Upper lobe of right lung (tissue), 1 donor: ENCODE measurements at places on chromosomes 5 and 9. TPM values are rescaled to one million over a fixed set of nuclear protein-coding genes. Genes with fewer than 3 reads are reported as not detected.
A peak's percentile ranks its signal among the peaks of the same experiment; 100 is the strongest.

- no peaks in the 10 kb centered on the region for H3K27me3 ChIP-seq
- peaks cover 20% of the 10 kb centered on the region for H3K4me1 ChIP-seq
- no peak overlapping the region for H3K4me3 ChIP-seq
- no peak for DNase-seq
- peaks cover 35% of the 10 kb centered on the region for H3K36me3 ChIP-seq
Measured at GRCh38 chr9:136860933-136861873, 4.9 kb downstream of the EDF1 start.

DNA sequence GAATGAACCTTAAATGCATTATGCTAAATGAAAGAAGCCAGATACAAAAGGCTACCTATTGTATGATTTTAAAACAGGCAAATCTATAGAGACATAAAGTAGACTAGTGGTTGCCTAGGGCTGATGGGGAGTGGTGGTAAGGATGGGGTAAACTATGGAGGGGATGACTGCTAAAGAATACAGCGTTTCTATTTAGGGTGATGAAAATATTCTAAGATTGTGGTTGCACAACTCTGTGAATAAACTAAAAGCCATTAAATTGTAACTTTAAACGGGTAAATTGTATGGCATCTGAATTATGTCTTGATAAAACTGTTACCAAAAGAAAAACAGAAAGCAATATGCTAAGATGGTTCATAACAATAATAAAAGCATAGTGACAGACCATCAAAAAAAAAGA lies 21.4 kb downstream of the KLHL3 start:
- no peaks in the 10 kb centered on the region for H3K4me1 ChIP-seq
- no peak overlapping the region for H3K4me3 ChIP-seq
- no peaks in the 10 kb centered on the region for H3K27me3 ChIP-seq
- H3K36me3 ChIP-seq = no peaks in the 10 kb centered on the region

DNA sequence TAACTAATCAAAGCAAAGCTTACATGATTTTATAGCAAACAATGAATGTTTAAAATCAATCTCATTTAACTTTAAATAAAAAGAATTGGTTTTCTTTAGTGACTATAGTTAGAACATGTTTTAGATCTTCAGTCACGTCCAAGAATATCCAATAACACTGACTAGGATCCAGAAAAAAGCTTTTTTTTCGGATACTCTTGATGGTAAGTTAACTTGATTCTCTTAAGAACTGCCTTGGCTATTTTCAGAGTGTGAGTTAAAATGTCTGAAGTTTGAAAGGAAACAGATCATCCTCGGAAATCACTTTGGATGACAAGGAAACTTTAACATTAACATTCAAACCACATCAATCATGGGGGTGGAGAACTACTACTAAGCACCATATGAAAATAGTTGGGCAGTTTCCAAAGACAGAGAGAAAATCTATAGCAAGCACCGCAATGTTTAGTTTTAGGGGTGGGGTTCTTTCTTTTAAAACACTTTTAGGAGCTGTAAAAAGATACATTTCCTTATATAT lies 83.7 kb upstream of the SLC27A6 start:
- no peaks in the 10 kb centered on the region for H3K36me3 ChIP-seq
- DNase-seq = no peak
- H3K4me1 ChIP-seq = no peaks in the 10 kb centered on the region
- no peak overlapping the region for H3K4me3 ChIP-seq

GLRA1 gene
- total RNA-seq = not detected

DNA sequence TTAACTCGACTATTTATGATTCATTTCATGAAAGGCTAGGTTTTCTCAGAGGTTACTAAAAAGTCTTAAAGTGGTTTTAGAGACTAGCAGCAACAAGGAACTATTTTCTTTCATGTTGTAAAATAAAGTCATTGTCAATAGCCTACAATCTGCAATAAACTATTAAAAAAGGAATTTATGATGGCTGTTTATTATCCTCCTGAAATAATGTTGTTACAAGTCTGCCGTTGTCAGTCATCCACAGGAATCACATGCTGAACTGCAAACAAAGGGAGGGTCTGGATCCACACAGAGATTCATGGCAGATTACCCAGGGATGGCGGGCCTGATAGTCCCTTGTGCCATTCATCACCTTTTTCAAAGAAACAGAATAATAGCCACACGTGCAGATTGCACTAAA lies 49.2 kb downstream of the TMEM174 start:
- no peak overlapping the region for H3K4me3 ChIP-seq
- no peaks in the 10 kb centered on the region for H3K4me1 ChIP-seq
- H3K36me3 ChIP-seq = no peaks in the 10 kb centered on the region
- no peak overlapping the region for H3K27ac ChIP-seq
- DNase-seq = no peak

GRCh38 chr9:89746385-89747116 lies 141.7 kb downstream of the GADD45G start:
- H3K4me3 ChIP-seq = no peak overlapping the region
- no peaks in the 10 kb centered on the region for H3K36me3 ChIP-seq
- H3K27me3 ChIP-seq = no peaks in the 10 kb centered on the region

GRCh38 chr5:140005145-140005591 lies 37.9 kb downstream of the NRG2 start:
- H3K36me3 ChIP-seq = no peaks in the 10 kb centered on the region
- H3K4me1 ChIP-seq = no peaks in the 10 kb centered on the region
- no peak overlapping the region for H3K27ac ChIP-seq
- DNase-seq = no peak
- H3K4me3 ChIP-seq = no peak overlapping the region

DNA sequence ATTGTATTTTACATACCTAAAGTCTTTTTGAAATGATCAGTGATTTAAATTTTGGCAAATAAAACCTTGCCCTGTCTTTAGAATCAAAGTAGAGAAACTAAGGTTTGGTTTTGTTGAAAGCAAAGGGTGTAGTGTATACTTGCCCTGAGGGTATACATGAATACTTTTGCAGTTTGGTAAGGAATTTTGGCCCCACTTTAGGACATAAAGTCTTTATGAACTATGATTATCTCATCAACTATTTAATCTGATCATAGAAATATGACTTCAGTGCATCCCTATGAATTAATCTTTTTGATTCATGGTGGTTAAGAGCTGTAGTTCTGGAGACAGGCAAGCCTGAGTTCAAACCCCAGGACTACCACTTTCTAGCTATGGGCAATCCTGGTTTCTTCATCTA lies 17.7 kb downstream of the RAD1 start:
- H3K4me3 ChIP-seq = no peak overlapping the region
- no peak overlapping the region for H3K27ac ChIP-seq
- H3K27me3 ChIP-seq = no peaks in the 10 kb centered on the region
- no peaks in the 10 kb centered on the region for H3K36me3 ChIP-seq
- no peaks in the 10 kb centered on the region for H3K4me1 ChIP-seq
- no peak for DNase-seq

DNA sequence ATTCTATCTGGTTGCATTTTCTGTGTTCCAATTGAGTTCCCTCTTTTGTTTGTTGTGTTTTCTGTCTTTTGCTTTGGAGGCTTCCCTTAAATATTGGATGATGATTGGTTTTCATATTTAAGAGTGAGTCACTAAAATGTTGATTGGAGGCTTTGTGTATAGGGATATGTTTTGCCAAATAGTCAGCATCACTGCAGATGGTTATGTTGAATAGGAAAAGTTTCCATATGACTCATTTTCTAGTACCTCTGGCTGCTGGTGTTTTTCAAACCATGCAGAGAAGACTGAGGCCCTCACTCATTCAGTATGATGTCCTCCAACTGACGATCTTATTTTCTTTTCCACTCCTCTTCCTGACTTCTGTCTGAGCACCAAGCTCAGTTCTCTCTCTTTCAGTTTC lies 1290.0 kb downstream of the EFNA5 start:
- H3K36me3 ChIP-seq = no peaks in the 10 kb centered on the region
- DNase-seq = no peak
- no peak overlapping the region for H3K27ac ChIP-seq
- H3K27me3 ChIP-seq = no peaks in the 10 kb centered on the region
- H3K4me3 ChIP-seq = no peak overlapping the region
- H3K4me1 ChIP-seq = no peaks in the 10 kb centered on the region

GRCh38 chr9:22175972-22176545 lies 167.0 kb upstream of the CDKN2B start:
- no peak for DNase-seq
- no peaks in the 10 kb centered on the region for H3K27me3 ChIP-seq
- no peak overlapping the region for H3K4me3 ChIP-seq
- no peaks in the 10 kb centered on the region for H3K4me1 ChIP-seq
- no peaks in the 10 kb centered on the region for H3K36me3 ChIP-seq
- H3K27ac ChIP-seq = no peak overlapping the region

C8G gene
- total RNA-seq = 1.1 TPM

ANKRD34B gene
- total RNA-seq = 0.35 TPM

- no peak overlapping the region for H3K27ac ChIP-seq
- no peaks in the 10 kb centered on the region for H3K36me3 ChIP-seq
- H3K27me3 ChIP-seq = no peaks in the 10 kb centered on the region
- no peak overlapping the region for H3K4me3 ChIP-seq
- no peak for DNase-seq
- no peaks in the 10 kb centered on the region for H3K4me1 ChIP-seq
Measured at GRCh38 chr9:18694959-18695668, 221.2 kb downstream of the ADAMTSL1 start.

DNA sequence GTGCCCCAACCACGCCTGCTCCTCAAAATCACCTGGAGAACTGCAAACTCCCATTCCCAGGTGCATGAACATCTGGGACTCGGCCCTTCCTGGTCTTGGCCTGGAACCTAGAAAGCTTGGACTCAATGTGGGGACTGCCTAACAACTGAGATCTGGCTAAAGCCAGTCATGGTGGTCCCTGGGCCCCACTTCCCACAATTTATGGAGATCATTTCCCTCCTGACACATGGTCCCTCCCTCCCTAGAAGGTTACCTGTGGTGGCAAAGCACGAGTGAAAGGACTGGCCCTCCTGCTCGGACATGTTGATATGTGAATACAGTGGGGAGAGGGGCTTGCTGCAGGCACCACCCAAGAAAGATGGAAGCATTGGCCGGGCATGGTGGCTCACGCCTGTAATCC lies 18.8 kb downstream of the BICD2 start:
- no peak overlapping the region for H3K4me3 ChIP-seq
- H3K4me1 ChIP-seq = peaks cover 60% of the 10 kb centered on the region
- no peaks in the 10 kb centered on the region for H3K36me3 ChIP-seq
- no peaks in the 10 kb centered on the region for H3K27me3 ChIP-seq
- no peak overlapping the region for H3K27ac ChIP-seq

C5orf58 gene
- total RNA-seq = not detected

SH3TC2 gene
- 1.4 TPM for total RNA-seq

GRCh38 chr9:18976709-18977531 lies 56.1 kb downstream of the SAXO1 start:
- H3K27me3 ChIP-seq = no peaks in the 10 kb centered on the region
- H3K4me1 ChIP-seq = peaks cover 5% of the 10 kb centered on the region
- peak overlapping the region; percentile 12 for H3K4me3 ChIP-seq
- no peaks in the 10 kb centered on the region for H3K36me3 ChIP-seq
- no peak overlapping the region for H3K27ac ChIP-seq
